Heart right ventricle (tissue), 16 donors: ENCODE measurements at places on chromosomes 2 and 18. TPM values are rescaled to one million over a fixed set of nuclear protein-coding genes. Genes with fewer than 3 reads are reported as not detected.

GRCh38 chr2:174286172-174286571 is 37.8 kb upstream of the OLA1 start:
- H3K36me3 ChIP-seq = no peaks in the 10 kb centered on the region

Gene AGXT
- total RNA-seq = not detected

DNA sequence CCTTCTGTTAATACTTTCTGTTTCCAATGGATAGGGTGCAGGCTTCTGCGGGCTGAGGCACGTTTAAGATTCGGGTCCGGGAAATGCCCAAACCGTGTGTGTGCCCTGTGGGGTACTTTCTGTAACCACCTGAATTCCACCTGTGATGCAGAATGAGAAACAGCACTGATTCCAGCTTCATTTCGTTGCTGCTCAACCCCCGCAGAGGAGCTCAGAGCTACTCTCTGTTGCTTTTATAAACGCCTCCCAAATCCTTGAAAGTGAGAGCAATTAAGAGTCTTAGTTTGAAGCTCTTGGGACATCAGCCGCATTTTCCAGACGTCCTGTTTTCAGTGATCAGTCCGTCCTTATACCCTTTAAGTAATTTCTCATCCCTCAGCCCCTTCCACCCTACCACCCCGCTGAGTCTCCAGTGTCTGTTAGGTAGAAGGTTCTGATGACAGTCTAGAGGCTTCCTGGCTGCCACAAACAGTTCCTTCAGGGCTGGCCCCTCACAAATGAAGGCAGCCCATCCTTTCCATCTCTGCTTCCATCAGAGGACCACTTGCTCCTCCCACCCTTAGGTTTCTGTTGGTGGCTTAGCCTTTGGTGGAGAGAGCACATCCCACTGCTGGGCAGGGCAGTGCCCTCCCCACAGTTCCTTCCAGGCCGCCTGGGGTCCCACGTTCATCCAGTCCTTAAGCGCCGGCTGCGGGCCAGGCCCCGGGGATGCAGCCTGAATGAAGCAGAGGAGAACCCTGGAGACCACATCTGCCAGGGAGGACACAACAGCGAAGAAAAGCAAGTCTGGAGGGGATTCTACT is 230.1 kb downstream of the SEPTIN10 start:
- H3K27ac ChIP-seq = peak overlapping the region; percentile 41
- H3K27me3 ChIP-seq = no peaks in the 10 kb centered on the region
- H3K4me3 ChIP-seq = no peak overlapping the region
- no peaks in the 10 kb centered on the region for H3K36me3 ChIP-seq

Gene MDH1
- 1,183 TPM for total RNA-seq

- H3K27ac ChIP-seq = no peak overlapping the region
- H3K27me3 ChIP-seq = no peaks in the 10 kb centered on the region
- DNase-seq = no peak
- no peaks in the 10 kb centered on the region for H3K36me3 ChIP-seq
- H3K4me1 ChIP-seq = no peaks in the 10 kb centered on the region
Observed at GRCh38 chr2:177188482-177189469, 23.8 kb upstream of the HNRNPA3 start.

DNA sequence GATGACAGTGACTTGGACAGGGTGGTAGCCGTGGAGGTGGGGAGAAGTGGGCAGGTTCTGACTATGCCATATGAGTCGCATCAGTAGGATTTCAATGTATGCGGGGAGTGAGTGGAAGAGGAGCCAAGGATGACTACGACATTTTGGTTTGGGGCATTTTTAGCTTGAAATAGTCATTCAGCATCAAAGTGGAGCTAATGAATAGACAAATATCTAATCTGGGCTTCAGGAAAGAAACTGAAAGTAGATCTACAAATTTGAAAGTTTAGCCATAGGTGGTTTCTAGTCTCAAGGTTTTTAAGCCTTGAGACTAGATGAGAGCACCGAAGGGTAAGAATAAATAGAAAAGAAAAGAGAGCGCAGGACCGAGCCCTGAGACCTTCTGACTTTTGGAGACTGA is 58.3 kb downstream of the FEZ2 start:
- H3K4me3 ChIP-seq = no peak overlapping the region
- no peak for DNase-seq
- no peaks in the 10 kb centered on the region for H3K36me3 ChIP-seq
- peaks cover 19% of the 10 kb centered on the region for H3K4me1 ChIP-seq
